GOT3 (cell line): ENCODE measurements at places on chromosomes 11 and 22.

- DNase-seq: no peak
Measured at GRCh38 chr22:33221568-33221967, 163.4 kb upstream of the SYN3 start.

DNA sequence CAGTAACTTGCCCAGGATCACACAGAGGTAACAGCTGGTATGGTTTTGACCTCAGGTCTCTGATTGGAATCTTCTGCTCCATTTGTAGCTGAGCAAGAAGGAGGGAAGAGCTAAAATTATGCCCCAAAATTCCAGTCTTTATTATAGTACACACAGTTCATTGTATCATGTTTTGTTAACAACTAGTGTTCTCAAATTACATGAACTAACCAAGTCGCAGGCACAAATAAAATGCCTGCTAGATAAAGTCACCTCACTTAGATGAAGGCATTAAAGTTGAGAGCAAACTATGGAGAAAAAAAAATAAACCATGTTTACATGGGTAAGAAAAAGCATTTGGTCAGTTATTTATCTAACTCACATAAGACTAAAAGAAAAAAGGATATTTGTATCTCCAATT, 58.8 kb downstream of the PDGFD start:
- no peak for DNase-seq

GRCh38 chr11:32792111-32792947, 2.1 kb downstream of the CCDC73 start:
- no peak for DNase-seq

GRCh38 chr11:107504981-107505380, 47.4 kb upstream of the CWF19L2 start:
- DNase-seq: no peak

GRCh38 chr11:120399307-120399706, 63.1 kb downstream of the ARHGEF12 start:
- DNase-seq: no peak

- no peak for DNase-seq
Measured at GRCh38 chr11:124842305-124842704, 22.9 kb upstream of the ROBO3 start.

- no peak for DNase-seq
Measured at GRCh38 chr11:65927904-65928397, 8.7 kb downstream of the DRAP1 start.

- no peak for DNase-seq
Measured at GRCh38 chr22:48635816-48636215, 1191.9 kb downstream of the BRD1 start.

- no peak for DNase-seq
Measured at GRCh38 chr11:35126000-35126878, 12.7 kb upstream of the CD44 start.

GRCh38 chr11:19723572-19724342, 11.1 kb downstream of the NAV2 start:
- no peak for DNase-seq

- DNase-seq: no peak
Measured at GRCh38 chr22:44445307-44445680, 52.7 kb downstream of the RTL6 start.

GRCh38 chr11:108606070-108606469, 12.5 kb upstream of the EXPH5 start:
- no peak for DNase-seq

DNA sequence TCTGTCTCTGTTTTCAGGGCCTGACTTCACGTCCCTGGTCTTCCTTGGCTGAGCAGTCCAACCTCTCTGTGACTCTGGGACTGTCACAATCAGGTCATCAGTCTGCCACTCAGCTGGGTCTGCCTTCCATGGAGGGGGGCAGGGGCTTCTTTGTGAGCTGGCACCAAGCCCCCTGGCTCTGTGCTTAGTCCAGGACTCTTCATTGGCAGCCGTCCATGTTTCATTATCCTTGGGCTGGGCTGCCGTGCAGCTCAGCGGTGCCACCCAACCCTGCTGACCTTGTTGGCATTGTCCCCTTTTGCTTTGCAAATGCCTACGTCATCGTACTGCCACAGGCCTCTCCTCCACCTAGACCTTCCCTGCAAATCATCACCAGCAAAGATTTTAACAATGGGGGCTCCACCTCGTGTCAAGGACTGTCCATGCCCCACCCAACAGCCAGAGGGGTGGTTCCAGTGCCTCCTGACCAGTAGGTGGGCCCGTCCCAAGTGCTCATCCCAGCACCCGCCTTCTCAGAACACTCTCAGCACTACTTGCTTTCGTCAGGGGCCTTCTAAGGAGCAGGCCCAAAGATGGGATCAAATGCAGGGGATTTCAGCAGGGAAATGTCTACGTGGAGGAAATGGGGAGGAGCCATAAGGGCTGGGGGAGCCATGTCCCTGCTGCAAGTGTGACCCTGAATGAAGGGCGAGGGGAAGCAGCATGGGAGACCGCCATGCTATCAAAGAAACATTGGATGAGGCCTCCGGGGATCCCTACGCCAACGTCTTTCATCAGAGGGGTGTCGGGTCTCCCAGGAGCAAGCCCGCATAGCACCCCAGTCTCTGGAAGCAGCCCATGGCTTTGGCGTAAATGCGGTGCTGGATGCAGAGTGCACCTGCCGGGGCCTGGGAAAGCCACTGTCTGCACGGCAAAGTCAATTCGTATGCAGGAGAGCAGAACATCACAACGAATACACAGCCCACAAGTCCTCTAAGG, 18.2 kb downstream of the KRTAP5-6 start:
- DNase-seq: no peak

- DNase-seq: no peak
Measured at GRCh38 chr22:47357493-47357892, 595.0 kb downstream of the TBC1D22A start.

DNA sequence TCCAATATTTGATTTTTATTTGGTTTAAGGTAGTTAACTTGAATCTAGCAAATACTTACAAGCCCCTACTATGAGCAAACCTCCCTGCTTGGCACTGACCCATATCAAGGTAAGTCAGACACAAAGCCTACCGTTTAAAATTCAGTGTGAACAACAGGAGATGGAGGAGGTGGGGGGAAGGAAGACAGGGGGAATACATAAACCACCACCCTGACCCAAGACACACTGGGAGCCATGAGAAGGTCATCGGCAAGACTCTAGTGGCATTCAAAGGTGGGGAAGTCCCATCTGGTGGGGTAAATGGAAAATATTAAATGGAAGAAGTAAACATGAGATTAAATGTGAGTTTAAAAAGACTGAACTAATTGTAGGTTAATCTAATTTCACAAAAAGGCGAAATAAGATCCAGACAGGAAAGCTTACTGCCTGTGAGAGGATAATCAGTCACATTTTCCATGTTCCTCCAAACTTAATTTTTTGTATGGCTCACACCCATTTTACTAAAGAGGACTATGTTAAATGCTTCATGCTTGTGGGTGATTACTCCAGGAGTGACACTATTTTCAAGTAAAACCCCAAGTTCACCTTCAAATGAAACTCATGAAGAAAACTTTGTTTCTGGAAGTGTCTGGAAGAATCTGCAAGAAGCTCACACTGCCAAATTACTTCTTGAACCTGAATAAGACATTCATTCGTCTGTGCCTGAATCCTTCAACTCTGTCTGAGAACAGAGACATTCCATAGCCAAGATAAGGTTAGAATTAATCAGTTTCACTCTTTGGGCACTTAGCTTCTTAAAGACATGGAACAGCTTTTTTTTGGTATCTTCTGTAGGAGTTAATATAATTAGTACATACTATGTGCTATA, 51.7 kb downstream of the PITPNB start:
- DNase-seq: no peak

DNA sequence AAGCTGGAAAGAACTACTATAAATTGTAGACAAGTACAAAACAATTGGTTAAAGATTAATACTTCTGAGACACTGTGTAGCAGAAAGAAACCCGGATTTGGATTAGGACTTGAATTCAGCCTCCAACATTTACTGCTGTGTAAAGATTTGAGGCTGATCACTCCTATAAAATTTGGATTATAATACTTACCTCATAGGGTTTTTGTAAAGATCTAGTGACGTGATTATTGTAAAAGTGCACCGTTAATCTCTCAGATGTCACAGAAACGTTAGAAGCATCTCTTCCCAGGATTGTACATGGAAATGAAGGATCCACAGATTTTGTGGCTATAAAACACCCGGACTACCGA, 323 bp upstream of the HIKESHI start:
- DNase-seq: no peak

DNA sequence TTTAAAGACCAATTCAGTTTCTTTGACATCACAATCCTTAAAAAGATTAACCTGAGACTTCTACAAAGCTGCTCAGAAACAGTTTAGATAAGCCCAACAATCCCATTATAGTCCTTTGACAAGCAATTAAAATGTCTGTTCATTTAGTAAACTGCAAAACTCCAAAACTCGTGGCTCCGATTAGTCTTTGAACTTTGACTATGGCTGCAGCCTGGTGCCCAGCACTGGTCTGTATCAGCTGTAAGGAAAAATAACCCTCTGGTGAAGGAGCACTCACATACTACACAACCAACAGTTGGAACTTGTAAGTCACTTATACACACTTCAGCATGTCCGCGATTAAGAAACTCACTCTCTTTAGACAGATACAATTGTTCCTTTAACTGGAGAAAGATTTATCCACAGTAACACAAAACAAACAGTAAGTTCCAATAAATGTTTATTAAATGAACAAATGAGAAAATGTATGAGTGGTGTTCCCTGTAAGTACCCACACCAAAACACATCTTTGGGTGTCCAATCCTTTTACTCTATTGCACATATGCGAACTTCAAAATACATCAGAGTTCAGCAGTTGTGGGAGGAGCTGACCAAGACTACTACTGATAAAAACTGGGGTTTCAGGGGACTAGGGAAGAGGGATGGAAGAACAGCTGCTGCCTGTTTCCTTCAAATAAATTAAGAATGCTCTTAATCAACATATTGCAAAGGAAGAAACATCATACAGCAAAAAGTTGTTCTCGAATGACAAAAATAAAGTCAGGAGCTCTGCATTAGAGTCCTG, 36.4 kb downstream of the PITPNB start:
- DNase-seq: no peak

DNA sequence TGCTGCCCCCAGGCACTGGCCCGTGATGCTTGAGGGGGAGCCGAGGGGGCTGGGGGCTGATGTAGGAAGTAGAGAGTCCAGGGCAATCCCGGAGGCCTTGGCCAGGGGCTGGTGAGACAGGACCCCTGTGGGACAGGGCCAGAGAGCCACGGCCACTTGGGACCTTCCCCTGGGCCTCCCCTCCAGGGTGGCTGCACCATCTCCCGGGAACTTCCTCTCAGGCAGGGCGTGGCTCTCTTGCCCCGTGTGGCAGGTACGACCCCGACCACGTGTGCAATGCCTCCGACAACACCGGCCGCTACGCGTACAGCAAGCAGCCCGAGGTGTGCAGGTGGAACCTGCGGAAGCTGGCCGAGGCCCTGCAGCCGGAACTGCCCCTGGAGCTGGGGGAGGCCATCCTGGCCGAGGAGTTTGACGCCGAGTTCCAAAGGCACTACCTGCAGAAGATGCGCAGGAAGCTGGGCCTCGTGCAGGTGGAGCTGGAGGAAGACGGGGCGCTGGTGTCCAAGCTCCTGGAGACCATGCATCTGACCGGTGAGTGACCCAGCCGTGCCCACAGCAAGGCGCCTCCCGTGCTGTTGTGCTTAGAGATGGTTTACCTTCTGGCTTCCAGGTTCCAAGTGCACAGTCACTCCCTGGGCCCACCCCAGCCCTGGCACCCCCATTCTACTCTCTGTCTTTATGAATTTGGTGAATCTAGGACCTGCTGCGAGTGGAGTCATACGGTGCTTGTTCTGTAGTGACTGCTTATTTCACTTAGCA, 9.7 kb downstream of the SELENOO start:
- no peak for DNase-seq

GRCh38 chr11:27392278-27393114, 29.5 kb upstream of the CCDC34 start:
- DNase-seq: no peak

DNA sequence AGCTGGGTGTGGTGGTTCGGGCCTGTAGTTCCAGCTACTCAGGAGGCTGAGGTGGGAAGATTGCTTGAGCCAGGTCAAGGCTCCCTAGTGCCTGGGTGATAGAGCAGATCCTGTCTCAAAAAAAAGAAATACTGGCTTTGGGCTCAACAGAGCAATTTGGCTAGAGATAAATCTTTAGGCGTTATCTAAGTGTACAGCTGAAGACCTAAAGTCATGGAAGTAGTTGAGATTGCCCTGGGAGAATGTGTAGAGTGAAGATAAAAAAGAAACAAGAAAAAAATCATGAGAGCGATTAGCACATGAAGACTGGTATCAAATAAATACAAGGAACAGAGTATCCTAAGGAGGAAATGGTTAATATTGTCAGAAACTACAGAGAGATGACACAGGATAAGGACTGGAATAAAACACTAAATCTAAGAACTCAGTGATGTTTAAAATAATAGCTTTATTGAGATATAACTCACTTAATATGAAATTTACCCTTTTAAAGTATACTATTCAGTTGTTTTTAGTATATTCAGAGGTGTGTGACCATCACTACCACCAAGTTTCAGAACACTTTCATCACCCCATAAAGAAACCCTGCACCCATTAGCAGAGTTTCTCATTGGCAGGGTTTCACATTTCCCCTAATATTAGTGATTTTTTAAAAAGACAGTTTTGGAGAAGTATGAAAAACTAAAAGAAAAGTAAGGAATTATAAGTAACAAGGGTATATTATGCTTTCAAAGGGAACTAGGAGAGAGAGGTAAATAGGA, 20.7 kb downstream of the PIK3C2A start:
- DNase-seq: no peak

GRCh38 chr22:37661160-37661924, 2.8 kb downstream of the PDXP start:
- DNase-seq: no peak

GRCh38 chr11:114141863-114142580, 82.5 kb downstream of the ZBTB16 start:
- DNase-seq: no peak

- no peak for DNase-seq
Measured at GRCh38 chr11:291281-292210, 2.6 kb downstream of the PGGHG start.

DNA sequence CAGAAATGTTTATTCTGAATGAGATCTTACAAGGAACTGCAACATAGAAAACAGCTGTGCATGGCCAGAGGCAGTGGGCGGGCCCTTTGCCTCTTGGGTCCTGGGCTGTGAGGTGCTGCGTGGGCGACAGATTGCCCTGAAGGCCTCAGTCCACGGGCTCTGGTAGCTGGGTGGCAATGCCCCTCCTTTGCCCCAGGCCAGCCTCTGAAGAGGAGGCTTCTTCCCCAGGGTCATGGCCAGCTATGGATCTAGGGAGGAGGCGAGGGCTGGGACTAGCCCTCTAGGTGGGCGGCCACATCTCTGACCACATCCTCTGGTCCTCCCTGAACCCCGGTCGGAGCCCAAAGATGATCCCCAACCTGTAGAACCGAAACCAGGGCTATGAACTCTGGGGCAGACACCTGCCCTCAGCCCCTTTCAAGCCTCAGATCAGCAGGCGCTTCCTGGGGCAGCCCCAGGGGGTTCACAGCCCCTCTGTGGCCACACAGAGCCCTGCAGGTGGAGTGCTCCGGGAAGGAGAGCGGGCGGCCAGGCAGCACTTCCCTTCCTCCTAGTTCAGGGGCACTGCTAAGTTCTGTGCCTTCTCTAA, 6.6 kb upstream of the CDC42BPG start:
- no peak for DNase-seq

- DNase-seq: no peak
Measured at GRCh38 chr22:44473166-44473565, 24.9 kb downstream of the RTL6 start.

GRCh38 chr11:115244758-115245157, 259.5 kb downstream of the CADM1 start:
- DNase-seq: no peak

GRCh38 chr11:108269583-108269982, 46.7 kb downstream of the ATM start:
- no peak for DNase-seq

GRCh38 chr11:67027943-67028542, 5.1 kb downstream of the SYT12 start:
- DNase-seq: no peak

- no peak for DNase-seq
Measured at GRCh38 chr11:15175831-15176230, 61.1 kb downstream of the INSC start.
